ENCODE measurements at places on chromosomes 12 and 14.
A peak's percentile ranks its signal among the peaks of the same experiment; 100 is the strongest.

DNA sequence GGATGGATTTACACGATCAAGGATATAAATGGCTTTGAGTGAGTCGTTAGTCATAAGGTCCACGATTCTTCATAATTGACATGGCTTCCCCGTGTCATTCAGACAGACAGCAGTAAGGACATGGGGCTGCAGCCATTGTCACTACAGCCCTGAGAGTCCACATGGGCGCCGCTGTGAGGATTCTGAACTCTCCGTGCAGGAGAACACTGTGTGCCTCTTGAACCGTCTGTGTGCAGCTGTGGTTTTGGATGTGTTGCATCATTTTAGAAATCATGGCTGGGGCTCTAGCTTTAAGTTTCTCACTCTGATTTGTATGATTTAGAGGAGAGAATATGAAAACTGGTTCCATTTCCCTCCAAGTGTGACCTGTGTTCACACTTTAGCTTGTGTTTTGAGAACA lies 47.2 kb downstream of the NPAS3 start:
- no peak for DNase-seq

GRCh38 chr12:93022603-93023340 lies 93.7 kb upstream of the EEA1 start:
- DNase-seq = no peak

DNA sequence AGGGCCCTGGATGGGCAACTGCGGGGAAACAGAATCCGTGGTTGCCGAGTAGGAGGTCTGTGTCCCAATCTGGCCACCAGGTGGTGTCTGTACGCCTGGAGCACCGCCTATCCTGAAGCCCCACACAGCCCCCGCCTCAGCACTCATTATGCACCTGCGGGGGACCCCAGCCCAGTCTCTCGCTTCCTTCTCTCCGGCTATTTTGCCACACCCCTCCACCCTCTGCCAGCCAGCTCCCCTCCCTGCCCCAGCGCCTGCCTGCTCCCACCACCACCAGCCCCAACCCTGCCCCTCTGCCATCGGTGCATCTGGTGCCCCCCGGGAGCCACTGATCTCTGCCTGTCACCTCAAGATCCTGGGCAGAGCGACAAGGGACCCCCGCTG lies 2.2 kb upstream of the NXPH4 start:
- peak; percentile 34 for DNase-seq

DNA sequence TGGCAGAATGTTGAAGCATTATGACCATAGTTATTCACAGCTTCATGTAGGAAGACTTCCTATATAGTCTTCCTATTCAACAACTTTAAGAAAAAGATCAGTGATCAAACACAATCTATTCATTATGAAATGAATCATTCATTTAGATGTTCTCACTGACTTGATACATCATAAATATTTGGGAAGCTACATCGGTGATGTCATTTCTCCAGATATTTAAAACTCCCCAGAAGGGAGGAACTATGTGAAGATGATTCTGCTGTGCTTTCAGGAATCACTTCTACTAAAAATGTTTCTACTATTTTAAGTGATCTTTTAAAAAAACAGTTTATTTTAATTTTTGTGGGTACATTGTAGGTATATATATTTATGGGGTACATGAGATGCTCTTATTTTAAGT lies 316.4 kb downstream of the BCAT1 start:
- DNase-seq = no peak

DNA sequence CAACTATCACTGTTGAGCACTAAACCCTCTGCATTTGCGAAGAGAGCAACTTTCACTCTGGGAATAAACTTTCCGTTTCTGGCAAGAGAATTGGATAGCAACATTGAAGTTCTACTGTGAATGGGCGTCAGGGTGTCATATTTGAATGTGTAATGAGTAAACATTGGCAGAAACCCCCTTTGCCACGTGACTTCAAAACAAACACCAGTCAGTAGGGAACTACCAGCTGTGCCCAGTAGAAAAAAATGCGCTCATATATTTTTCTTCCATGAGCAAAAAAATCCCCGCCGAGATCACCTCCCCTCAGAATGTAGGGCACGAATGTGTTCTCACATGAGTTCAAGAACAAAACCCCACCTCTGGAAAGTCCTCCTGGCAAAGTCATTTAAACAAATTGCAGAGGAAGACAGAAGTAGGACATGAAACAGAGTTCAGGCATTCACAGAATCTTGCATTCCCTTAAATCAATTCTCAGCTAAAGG lies 80.6 kb downstream of the BTG1 start:
- no peak for DNase-seq

GRCh38 chr12:103809154-103809553 lies 31.9 kb downstream of the NT5DC3 start:
- no peak for DNase-seq

DNA sequence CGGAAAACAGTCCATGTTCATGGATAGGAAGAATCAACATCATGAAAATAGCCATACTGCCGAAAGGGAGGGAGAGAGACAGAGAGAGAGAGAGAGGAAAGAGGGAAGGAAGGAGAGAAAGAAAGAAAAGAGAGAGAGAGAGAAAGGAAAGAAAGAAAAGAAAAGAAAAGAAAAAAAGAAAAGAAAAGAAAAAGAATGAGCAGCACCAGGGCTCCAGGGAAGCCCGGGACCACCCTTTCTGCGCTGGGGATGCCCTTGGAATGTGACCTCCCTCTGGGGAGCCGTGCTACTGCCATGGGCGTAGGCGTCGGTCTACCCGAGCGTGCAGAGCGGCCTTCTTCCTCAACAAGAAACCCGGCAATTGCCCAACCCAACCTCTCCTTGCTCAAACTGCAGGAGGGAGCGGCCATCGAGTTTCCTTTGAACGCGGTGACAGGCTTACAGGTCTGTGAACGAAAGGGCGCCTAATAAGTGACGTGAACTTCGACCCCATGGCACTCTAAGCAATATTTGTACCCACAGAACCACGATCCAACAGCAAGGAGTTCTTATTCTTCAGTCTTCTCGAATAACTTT lies 16.9 kb downstream of the OR6S1 start:
- no peak for DNase-seq

DNA sequence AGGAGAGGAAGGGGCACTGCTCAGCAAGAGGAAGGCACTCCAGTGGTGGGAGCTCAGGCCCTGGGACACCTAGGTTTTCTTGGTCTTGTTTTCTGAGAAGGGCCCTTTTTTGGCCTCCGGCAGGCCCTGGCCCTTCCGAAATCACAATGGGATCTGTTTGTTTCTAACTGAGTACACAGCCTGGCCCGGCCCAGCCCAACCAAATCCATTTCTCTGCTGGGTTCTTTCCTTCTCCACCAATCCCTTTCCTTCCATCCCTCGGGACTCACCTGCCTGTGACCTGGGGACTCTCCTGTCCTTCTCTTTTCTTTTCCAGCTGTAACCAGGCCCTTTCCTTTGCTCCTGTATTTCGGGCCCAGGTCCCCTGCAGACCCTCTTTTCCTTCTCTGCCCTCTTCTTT lies 18.6 kb downstream of the TEAD4 start:
- no peak for DNase-seq

DNA sequence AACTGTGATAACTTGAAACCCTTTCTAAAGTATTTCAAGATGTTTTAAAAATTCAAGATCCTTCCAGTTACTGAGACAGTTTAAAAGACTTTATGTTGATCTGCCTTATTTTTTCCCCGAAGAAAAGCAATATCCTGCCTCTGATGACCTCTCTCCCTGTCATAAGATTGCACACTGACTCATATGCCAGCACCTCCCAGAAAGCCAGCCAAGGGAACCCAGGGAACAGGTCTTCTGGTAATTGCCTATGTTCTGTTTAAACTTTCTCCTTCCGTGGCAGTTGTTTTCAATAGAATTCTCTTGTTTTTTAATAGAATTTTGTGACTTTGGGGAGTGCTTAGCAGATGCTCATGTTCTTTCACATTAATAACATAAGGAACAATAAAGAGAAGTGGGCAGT lies 300.2 kb upstream of the PRKD1 start:
- DNase-seq = no peak

DNA sequence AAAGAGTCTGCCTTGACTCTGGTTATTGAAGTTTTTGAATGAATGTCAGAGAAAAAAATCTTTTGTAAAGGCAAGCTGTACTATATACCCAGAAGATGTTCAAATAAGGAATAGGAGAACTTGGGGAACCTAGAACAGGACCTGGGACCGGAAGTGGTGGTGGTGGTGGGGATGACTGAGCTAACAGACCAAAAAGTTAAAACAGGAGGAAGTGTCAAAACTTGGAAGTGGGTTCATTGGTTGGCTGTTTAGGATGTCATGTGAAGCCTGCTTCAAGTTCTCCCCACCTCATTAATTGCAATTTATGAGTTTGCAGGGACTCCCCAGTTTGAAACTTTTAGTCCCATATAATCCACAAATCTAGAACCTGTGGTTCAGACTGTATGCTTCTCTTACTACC lies 26.2 kb downstream of the PLXNC1 start:
- no peak for DNase-seq

DNA sequence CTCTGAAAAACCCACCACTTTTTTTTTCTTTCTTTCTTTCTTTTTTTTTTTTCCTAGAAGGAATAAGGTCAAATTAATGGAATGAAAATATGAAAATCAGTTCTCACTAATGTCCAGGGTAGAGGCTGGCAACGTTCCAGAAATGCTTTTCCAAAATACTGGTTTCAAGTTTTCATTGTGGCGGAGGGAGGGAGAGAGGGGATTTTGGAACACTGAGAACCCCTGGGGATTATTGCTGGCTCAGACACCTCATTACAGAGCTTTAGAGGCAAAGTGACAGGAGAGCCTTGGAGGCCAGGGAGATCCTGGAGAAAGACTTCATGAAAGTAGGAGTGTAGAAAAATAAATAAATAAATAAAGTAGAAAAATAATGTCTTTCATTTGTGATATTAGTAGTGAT lies 45.4 kb downstream of the ALX1 start:
- DNase-seq = no peak

GRCh38 chr12:52873513-52873831 lies 24.7 kb upstream of the KRT78 start:
- no peak for DNase-seq

- no peak for DNase-seq
These were observed 1.9 kb downstream of the KLRF2 start for GRCh38 chr12:9883175-9883574.

DNA sequence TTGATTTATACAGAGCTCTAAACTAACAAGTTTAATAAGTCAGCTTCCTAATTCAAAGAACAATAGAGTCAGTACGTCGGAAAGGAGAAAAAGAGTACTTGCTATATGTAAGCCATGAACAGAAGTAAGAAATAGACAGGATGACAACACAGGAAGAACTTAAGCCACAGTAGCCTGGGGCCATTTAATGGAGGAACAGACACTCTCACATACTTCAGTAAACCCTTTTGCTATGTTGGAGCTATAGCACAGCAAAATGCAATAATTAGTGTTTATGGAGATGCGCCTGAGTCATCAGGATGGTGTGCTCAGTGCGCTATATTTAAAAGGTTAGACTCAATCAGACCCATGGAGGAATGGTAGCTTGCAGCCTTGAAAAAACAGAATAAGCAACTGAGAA lies 61.0 kb downstream of the SRGAP1 start:
- no peak for DNase-seq

- DNase-seq = no peak
These were observed 77.0 kb downstream of the CATSPERB start for GRCh38 chr14:91654836-91655235.

GRCh38 chr12:22169376-22169775 lies 123.4 kb downstream of the CMAS start:
- DNase-seq = no peak
